ENCODE measurements at places on chromosomes 3 and 15.

DNA sequence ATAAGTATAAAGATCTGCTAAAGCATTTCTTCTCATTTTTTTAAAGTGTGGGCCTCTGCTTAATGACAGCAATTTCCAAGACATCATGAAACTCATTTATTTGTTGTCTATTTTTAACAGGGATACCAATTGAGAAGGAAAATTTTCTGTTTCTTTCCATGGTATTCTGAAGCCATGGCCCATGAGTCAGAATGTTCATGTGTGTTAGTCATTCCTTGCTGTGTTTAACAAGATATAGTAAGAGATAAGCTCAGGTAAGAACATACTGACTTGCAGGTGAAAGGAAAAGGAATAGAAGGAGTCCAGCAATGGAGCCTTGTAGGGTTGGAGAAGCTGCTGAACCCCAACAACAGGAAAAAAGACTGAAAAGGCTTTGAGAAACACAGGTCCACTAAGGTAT lies 17.0 kb upstream of the ARID3B start:
- no peak for DNase-seq

DNA sequence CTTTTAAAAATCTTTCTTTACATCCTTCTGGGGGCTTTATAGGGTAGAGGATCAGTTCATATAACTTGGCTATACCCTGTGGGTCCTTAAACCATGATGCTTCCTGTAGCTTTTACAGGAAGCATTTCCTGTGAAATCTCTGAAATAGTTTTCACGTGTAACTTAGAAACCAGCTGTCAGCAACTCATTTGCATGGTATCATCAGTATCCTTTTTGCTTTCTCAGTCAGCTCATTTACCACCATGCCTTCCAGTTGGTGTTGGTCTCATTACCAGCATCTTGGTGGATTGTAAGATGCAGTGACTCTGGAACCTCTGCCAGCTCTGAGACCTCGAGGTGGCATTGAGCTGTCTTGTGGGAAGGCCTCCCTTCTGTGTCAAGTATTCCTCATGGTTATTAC lies 96.7 kb upstream of the MYZAP start:
- DNase-seq = peak; percentile 4

GRCh38 chr3:138347960-138348753 lies at the start of gene MRAS:
TSS of gene MRAS (plus strand) at chr3:138348579. CDS start at chr3:138372884, 24,305 bp downstream.
- DNase-seq = no peak

DNA sequence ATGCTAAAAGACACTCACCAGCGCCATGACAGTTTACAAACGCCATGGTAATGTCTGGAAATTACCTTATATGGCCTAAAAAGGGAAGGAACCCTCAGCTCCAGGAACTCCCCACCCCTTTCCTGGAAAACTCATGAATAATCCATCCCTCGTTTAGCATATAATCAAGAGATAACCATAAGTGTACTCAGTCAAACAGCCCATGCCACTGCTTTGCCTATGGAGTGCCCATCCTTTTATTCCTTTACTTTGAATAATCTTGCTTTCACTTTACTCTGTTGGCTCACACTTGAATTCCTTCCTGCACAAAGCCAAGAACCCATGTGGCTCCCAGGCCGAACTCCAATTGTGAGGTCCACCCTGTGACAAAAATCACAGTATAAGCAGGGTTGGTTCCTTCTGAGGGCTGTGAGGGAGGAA lies 19.1 kb upstream of the FSTL1 start:
- DNase-seq = no peak

DNA sequence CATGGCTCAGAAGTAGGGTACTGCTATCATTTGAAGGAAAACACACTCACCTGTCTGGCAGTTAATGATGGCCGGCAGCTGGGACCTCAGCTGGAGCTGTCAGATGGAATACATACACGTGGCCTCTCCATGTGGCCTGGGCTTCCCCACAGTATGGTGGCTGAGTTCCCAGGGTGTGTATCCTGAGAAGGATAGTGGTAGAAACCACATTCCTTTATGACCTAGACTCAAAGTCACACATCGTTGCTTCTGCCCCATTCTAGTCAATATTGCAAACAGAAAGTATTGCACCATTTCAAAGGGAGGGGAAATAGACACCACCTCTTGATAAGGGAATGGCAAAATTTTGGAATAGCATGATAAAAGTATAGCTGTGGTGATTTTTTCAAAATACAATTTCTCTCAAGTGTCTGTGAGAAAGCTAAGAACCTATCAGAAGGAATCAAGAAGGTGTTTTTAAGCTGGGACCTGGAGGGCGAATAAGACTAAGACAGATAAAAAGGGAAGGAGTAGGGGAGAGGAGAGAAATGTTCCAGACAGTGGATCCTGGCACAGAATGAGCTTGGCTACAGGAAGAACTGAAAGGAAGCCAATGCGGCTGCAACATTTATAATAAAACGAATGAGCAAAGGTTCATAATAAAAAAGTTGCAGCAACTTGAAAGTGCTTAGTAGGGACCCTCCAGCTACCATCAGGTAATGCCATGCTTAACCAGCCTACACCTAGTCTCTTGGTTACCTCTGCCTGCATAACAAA lies 40.1 kb upstream of the GALNT15 start:
- DNase-seq = no peak

- no peak for DNase-seq
These were observed 95.1 kb downstream of the DHX36 start for GRCh38 chr3:154229217-154229590.

DNA sequence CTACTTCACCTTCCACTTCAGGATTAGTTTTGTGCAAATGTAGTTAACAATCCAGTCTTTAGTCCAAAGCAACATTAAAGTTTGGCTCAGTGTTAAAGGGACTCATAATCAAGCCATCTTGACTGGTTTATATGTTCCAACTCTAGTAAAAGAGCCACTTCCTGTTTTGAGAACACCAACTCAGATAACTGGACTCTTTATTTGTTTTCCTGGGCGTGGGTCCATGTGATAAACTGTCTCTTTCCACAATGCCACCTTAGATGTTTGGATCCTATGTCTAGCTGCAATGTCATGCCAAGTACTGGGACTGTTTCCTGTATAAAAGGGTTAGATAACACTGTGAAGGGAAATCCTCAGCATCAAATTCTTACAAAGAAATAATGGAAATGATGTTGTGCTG lies 545.0 kb downstream of the PYDC2 start:
- DNase-seq = no peak

- no peak for DNase-seq
These were observed 83.3 kb downstream of the MINAR1 start for GRCh38 chr15:79515300-79516027.

- DNase-seq = no peak
These were observed 14.6 kb downstream of the ADAM10 start for GRCh38 chr15:58734859-58735258.

DNA sequence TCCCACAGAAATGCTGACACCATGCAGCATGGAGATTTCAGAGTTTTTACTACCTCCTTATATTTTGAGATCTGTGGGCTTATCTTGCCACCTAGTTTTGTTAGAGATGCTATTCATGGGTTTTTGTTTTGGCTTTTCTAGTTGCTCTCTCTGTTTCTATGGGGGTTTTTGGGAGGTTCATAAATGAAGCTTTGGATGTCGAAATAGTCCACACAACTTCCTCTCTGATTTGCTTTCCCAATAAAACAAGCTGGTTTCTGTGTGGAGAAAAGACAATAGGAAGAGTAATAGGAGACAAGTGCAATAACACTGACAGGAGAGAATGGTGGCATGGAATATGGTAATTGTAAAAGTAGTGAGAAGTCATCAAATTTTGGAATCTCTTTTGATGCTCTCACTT lies 106.8 kb upstream of the GPR149 start:
- DNase-seq = no peak

- DNase-seq = no peak
These were observed 21.9 kb downstream of the FEM1B start for GRCh38 chr15:68299436-68299835.

DNA sequence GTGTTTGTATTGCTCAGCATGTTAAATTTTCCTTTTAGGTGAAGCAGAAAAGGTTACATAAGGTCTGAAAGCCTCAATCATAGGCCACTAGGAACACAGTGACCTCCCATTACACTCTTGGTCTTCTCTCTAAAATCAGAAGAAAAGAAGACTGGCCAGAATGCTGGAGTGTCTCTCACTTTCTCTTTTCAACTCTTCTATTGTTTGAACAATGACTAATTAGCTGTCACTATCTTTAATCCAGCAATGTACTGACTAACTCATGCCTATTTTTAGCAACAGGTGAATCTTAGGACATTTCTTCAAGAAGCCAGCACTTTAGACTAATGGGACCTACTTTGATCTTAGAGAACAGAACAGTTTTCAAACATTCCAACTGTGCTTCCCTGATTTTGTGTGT lies 142.8 kb downstream of the TGFBR2 start:
- no peak for DNase-seq

GRCh38 chr15:51076524-51077220 lies 18.0 kb downstream of the TNFAIP8L3 start:
- no peak for DNase-seq

GRCh38 chr3:116930786-116931185 lies 221.2 kb downstream of the TUSC7 start:
- DNase-seq = no peak

DNA sequence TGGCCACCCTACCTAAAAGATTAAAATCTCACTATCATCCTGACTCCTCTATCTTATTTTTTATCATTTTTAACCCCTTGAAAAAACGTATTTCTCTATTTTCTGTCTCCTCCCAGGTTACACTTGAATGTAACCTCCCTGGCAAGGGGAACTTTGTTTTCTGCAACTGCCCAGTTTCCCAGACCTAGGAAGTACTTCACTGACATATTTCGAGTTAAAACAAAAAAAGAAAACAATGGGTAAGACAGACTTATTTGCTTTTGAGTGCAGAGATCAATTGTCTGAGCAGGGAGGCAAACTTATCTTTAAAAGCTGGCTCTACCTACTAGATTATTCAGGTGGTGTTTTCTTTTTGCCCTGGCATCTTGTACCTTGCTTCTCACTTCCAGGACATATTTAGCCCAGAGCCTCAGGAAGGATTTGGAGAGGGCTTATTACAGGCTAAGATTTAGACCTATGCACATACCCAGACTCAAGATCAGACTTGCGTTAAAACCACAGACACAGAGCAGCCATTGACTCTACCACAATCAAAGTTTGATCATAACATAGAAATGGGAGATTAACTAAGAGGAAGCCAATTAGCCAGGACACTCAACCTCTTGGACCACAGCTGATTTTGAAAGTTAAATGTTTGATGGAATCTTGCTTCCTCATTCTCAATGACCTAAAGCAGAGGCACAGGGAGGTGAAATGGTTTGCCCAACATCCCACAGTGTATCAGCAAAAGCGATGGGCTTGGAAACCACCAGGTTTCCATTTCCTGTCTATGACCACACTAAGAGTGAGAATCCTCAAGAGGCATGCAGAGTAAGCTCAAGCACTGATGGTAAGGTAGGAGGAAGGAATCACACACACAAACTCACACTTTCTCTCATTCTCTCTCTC lies 169.5 kb upstream of the THBS1 start:
- DNase-seq = no peak
